ENCODE measurements at places on chromosomes 5 and 9.

- DNase-seq = no peak
Measured at GRCh38 chr9:135692410-135692809, 6.9 kb downstream of the SOHLH1 start.

- no peak for DNase-seq
Measured at GRCh38 chr5:52989025-52989780, at the start of gene ITGA2. ITGA2 (plus strand) TSS chr5:52989352; CDS start chr5:52989469, 117 bp downstream.

- peak; percentile 51 for DNase-seq
Measured at GRCh38 chr5:140322751-140323731, 20.1 kb upstream of the PFDN1 start.

DNA sequence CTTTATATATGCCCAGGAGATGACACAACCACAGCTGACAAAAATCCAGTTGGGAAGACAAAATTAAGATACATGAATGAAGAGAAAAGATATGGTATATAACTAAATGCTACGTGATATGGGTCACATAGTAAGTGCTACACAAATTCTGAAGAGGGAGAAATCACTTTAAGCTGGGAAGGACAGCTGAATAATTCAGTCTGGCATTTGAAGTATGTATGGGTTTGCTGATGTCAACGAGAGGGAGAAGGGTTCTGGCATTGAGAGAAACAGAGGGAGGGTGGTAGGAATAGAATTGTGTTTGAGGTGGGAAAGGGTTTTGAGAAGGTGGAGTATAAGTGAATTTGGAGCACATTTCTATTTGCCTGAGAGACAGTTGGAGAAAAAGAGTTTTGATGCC is 6.7 kb upstream of the SLIT3 start:
- DNase-seq = no peak

DNA sequence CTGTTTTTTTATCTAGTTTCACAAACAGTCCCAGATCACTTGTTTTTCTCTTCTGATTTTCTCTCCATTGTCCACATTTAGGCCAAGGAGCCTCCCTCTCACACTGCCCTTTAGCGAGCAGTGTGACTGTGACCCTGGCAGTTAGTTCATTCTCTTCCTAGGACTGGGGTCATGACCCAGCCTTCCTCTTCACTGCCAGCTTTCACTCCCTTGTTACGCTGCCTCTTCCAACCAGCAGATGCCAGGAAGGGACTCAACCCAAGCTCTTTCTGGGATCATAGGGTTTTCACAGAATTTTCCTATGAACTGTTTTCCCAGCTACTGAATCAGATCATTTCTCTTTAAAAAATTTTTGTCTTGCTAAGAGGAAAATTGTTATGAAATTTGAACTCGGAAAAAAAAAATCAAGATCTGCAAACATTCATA is 70.9 kb downstream of the LMNB1 start:
- DNase-seq = no peak

GRCh38 chr5:13987843-13988464 is 43.5 kb upstream of the DNAH5 start:
- no peak for DNase-seq

GRCh38 chr9:123246534-123246933 is 21.9 kb downstream of the STRBP start:
- no peak for DNase-seq

GRCh38 chr9:91037511-91038482 is 236.2 kb downstream of the SYK start:
- peak; percentile 20 for DNase-seq

GRCh38 chr9:134190232-134191121 is 26.1 kb upstream of the RNU6ATAC start:
- no peak for DNase-seq

GRCh38 chr9:38289866-38290245 is 102.6 kb upstream of the ALDH1B1 start:
- DNase-seq = no peak

GRCh38 chr5:146369691-146370090 is 31.1 kb downstream of the POU4F3 start:
- DNase-seq = no peak

- DNase-seq = no peak
Measured at GRCh38 chr5:91111473-91112238, 271.5 kb downstream of the ARRDC3 start.

- no peak for DNase-seq
Measured at GRCh38 chr9:110092792-110093191, 115.2 kb downstream of the C9orf152 start.

- no peak for DNase-seq
Measured at GRCh38 chr5:161382685-161383084, 163.8 kb downstream of the GABRB2 start.

DNA sequence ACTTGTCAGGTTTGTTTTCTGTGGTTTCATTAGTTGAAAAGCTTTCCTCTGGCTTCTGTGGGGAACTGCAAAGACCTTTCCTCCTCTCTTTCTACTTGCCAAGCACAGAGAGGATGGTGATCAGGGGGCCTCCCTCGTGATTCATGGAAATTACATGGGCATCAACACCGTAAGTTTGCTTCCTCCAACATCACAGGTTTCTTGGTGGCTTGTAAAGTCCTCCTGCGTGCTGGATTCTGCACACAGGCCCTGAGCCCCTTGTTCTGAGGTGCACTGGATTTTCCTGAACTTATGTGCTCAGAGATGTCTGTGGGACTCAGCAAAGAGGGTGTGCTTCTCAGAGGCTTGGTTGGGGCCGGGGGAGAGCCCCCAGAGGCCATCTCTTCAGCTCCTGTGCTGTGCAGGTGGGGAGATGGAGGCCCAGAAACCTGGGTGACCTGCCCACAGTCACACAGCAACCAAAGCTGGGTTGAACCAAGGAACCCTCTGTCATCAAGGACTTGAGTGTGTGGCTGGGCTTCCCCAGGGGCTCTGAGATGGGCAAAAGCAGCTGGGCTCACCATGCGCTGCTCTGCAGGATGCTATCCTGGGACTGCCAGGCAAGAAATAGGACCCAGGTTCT is 36.5 kb downstream of the RGS3 start:
- no peak for DNase-seq

DNA sequence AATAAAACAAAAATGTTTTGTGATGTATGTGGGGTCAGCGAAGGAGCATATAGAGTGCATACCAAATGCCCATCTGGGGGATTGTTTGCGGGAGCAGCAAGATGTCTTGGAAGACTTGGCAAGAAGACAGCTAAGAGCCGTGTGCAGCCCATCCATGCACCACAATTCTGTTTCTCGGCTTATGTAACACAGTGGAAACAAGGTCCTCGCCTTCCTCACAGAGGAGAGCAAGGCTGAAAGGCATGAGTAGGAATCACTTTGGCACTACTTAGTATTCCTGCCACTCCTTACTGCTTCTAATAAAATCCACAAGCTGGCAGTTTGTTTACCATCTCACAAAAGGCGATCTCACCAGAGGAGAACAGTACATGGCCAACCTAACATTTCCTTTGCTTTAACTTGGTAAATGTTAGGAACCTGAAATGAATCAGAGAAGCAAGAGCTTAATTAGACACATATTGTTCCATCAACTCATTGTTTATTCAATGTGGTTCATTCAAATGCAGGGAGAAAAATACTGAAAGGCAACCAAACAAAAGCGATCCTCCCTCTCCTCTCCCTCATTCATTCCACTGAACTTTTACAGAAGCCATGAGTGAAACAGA is 648.1 kb downstream of the ACTL7B start:
- DNase-seq = no peak

- no peak for DNase-seq
Measured at GRCh38 chr9:117704024-117704575, at the start of gene TLR4. TLR4 (plus strand) TSS chr9:117704403; CDS start chr9:117704473, 70 bp downstream.

- DNase-seq = no peak
Measured at GRCh38 chr9:135335691-135336181, 143.8 kb upstream of the PPP1R26 start.

- no peak for DNase-seq
Measured at GRCh38 chr5:103646698-103647614, 84.4 kb upstream of the NUDT12 start.

GRCh38 chr9:42388146-42388690 is 204.8 kb downstream of the SPATA31A6 start:
- DNase-seq = no peak

DNA sequence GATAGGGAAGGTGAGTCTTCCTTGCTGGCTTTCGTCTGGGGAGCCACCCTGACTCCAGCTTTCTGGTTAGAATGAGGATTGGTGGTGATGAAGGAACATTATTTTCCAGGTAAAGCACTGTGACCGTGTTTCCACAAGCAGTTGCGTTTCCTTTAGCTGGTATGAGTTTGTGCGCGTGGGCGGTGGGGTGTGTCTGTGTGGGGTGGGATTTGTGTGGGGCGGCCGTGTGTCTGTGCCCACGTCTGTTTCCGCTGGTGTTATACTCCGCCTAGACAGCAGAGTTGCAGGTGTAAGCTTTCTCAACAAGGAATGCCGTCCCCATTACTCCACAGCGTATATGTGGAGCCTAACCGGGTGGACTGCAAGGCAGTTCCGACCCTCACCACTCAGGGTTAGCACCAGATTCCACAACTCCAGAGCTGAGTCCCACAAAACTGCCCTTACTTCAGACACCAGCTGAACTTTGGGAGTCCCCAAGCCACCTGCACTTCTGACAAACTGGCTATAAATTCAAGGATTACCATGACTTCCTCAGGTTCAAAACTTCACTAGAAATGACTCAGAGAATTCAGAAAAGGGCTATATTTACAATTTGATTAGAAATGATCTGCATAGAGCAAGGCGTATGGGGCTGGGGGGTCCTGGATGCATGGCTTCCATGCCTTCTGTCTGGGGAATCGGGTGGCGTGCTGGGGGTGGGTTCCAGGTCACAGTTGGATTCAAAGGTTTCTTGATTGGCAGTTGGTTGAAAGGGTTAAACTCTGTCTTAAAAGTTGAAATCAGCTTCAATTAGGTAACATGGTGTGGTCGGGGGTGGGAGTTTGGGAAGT is 29.8 kb downstream of the PROP1 start:
- DNase-seq = no peak

GRCh38 chr9:134842321-134842720 is 38.3 kb upstream of the FCN2 start:
- DNase-seq = no peak

DNA sequence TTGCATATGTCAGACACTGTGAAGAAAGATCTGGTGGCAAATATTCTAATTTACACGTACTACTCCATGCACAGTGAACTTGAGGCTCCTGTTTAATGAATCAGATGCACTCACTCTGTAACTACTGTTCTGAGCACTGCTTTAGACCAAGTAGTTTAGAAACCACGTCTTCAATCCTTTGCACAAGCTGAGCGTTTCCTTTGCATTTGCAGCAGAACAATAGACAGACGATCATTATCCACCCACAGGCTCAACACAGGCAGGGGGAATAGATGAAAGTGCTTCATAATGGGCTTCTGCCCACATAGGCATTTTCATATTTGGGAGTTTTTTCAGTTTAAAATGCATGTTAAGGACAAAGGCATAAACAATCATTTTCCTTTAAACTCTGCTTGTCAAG is 423.3 kb upstream of the ADAMTS16 start:
- no peak for DNase-seq
